Common myeloid progenitor, CD34-positive (primary cell): ENCODE measurements at places on chromosomes 3 and 15.

DNA sequence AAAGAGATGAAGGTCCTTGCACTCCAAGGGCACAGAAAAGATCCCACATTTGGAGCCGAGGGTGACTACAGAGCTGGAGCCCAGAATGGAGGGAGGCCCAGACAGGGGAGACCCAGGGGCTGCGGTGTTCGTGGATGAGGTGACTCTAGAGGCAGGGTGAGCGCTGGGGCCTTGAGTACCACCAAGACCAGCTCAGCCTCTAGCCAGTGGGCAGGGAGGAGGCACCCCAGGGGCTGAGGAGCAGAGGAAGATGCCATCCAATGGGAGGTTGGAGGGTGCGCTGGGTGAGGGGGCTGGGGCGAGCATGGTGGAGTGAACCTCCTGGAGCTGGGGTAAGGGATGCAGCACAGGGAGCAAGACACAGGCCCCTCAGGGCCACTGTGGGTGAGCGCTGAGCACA lies 13.3 kb downstream of the RRP9 start:
- no peak overlapping the region for H3K27ac ChIP-seq
- H3K4me1 ChIP-seq, result no peaks in the 10 kb centered on the region
- H3K36me3 ChIP-seq, result peaks cover 13% of the 10 kb centered on the region

- peaks cover 69% of the 10 kb centered on the region for H3K36me3 ChIP-seq
- no peak overlapping the region for H3K4me3 ChIP-seq
- H3K27me3 ChIP-seq, result no peaks in the 10 kb centered on the region
- no peak overlapping the region for H3K27ac ChIP-seq
- DNase-seq, result no peak
- H3K4me1 ChIP-seq, result no peaks in the 10 kb centered on the region
Observed at GRCh38 chr3:123122525-123123315, 55.9 kb downstream of the PDIA5 start.

DNA sequence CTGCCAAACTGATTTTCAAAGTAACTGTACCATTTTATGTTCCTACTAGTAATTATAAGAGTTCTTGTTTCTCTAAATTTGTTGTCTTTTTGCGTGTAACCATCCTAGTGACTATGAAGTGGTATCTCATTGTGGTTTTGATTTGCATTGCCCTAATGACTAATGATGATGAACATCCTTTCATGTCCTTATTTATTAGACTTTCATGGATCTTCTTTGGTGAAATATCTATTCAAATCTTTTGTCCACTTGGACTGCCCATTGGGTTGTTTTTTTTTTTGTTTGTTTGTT lies 3.6 kb downstream of the OXSR1 start:
- no peaks in the 10 kb centered on the region for H3K27me3 ChIP-seq
- no peak overlapping the region for H3K4me3 ChIP-seq
- H3K4me1 ChIP-seq, result peaks cover 25% of the 10 kb centered on the region

GRCh38 chr15:59013246-59013873 lies 25.9 kb downstream of the RNF111 start:
- no peaks in the 10 kb centered on the region for H3K27me3 ChIP-seq
- H3K27ac ChIP-seq, result no peak overlapping the region
- peaks cover 10% of the 10 kb centered on the region for H3K36me3 ChIP-seq
- DNase-seq, result no peak
- no peak overlapping the region for H3K4me3 ChIP-seq

- H3K4me1 ChIP-seq, result no peaks in the 10 kb centered on the region
- no peaks in the 10 kb centered on the region for H3K36me3 ChIP-seq
- H3K4me3 ChIP-seq, result no peak overlapping the region
- no peak overlapping the region for H3K27ac ChIP-seq
- no peaks in the 10 kb centered on the region for H3K27me3 ChIP-seq
Observed at GRCh38 chr3:196513697-196514349, 1.3 kb downstream of the SMCO1 start.

DNA sequence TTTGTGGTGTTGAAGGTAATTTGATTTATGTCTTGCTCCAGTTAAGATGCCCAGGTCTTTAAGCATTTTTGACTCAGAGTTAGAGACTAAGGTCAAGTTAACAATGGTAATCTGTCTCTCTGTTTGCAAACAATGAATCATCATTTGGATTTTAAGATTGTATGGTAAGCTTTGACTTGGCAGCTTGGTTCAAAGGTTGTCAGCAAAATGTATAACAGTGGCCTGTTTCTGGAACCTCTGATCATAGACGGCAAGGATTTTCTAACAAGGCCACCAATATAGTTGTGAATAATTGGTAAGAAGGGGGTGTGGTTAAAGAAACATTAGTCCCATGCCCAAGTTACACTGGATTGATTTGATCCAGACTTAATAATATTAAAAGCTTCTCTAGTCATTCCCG lies 775.2 kb upstream of the GOLIM4 start:
- DNase-seq, result no peak
- no peaks in the 10 kb centered on the region for H3K4me1 ChIP-seq
- H3K27me3 ChIP-seq, result no peaks in the 10 kb centered on the region
- no peak overlapping the region for H3K4me3 ChIP-seq
- H3K36me3 ChIP-seq, result no peaks in the 10 kb centered on the region
- no peak overlapping the region for H3K27ac ChIP-seq

GRCh38 chr3:105826778-105827634 lies 41.8 kb downstream of the CBLB start:
- no peak overlapping the region for H3K4me3 ChIP-seq
- no peak overlapping the region for H3K27ac ChIP-seq
- no peaks in the 10 kb centered on the region for H3K27me3 ChIP-seq
- DNase-seq, result no peak
- H3K4me1 ChIP-seq, result peaks cover 5% of the 10 kb centered on the region
- peaks cover 4% of the 10 kb centered on the region for H3K36me3 ChIP-seq

DNA sequence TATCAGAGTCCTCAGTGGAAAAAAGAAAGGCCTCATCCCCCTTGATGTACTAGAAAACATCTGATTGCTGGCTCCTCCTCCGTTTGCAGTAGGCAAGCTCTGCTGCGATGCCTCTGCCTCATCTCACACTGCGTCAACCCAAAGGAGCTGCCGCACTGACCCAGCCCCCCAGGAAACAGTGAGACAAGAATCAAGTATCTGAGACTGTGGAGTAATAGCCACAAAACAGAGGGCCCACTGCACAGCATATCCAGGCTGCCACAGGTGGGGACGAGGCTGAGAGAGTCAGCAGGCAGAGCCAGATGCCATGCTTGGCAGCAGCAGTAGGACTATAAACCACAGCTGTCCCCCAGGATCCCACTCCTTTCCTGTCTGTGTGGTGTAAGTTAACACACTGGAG lies 165.9 kb downstream of the STAC start:
- peaks cover 2% of the 10 kb centered on the region for H3K27me3 ChIP-seq
- no peak for DNase-seq
- no peak overlapping the region for H3K27ac ChIP-seq
- H3K4me3 ChIP-seq, result no peak overlapping the region
- H3K36me3 ChIP-seq, result no peaks in the 10 kb centered on the region

- no peaks in the 10 kb centered on the region for H3K27me3 ChIP-seq
- peak overlapping the region; percentile 78 for H3K4me3 ChIP-seq
- DNase-seq, result peak; percentile 95
- H3K4me1 ChIP-seq, result peaks cover 56% of the 10 kb centered on the region
Observed at GRCh38 chr3:129120254-129121004, 1.2 kb downstream of the RAB43 start.

GRCh38 chr3:39332525-39332924 lies 3.0 kb downstream of the CCR8 start:
- no peak overlapping the region for H3K27ac ChIP-seq
- H3K4me1 ChIP-seq, result no peaks in the 10 kb centered on the region
- H3K4me3 ChIP-seq, result no peak overlapping the region
- no peak for DNase-seq
- H3K27me3 ChIP-seq, result peaks cover 1% of the 10 kb centered on the region
- H3K36me3 ChIP-seq, result no peaks in the 10 kb centered on the region

- DNase-seq, result no peak
- peaks cover 37% of the 10 kb centered on the region for H3K4me1 ChIP-seq
- peak overlapping the region; percentile 74 for H3K4me3 ChIP-seq
Observed at GRCh38 chr3:131503320-131503635, 507 bp upstream of the MRPL3 start.

DNA sequence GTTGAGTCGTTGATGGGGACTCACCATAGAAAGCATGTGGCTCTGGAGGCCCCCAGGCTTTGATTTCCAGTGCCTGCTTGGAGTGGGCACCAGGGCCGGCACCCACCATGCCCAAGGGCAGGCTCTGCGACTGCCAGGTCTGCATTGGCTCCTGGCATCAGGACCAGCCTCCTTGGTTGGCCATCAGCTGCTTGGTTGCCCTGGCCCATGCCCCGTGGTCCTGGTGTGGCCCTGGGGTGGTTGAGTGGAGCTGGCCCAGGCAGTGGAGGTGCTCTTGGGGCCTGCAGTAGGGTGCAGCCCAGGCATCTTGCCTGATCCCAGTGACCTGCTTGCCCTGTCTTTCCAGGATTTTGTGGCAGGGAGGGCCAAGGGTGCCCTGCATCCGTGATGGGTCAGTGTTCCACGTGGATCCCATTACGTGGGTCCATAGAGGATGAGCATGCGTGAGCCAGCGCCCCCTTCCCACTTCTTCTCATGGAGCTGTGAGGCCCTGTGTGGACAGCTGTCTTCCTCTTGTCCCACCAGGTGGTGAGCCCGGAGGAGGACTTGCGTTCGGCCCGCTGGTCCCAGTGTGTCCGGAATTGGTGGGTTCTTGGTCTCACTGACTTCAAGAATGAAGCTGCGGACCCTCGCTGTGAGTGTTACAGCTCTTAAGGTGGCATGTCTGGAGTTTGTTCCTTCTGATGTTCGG lies 187.0 kb downstream of the UBE3A start:
- no peaks in the 10 kb centered on the region for H3K36me3 ChIP-seq
- DNase-seq, result no peak
- no peak overlapping the region for H3K4me3 ChIP-seq
- no peaks in the 10 kb centered on the region for H3K4me1 ChIP-seq
- H3K27me3 ChIP-seq, result no peaks in the 10 kb centered on the region

DNA sequence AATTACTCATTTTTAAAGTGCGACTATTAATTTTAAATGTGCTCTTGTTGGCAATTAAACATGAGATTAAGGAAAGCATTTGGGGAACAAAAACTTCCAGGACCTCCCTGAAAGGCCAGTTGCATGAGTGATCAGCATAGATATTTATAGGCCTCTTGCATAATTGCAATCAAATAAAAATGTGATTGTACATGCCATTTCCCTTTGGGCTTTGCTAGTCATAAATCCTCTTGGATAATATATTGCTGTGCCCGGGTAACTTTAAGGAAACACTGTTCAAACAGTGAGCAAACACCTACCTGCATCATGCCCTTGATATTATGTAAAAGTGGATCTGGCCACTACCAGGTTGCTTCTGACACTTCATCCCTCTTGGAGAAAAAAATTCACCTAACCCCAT lies 239.1 kb downstream of the MCTP2 start:
- H3K36me3 ChIP-seq, result peaks cover 24% of the 10 kb centered on the region
- no peak for DNase-seq
- H3K27me3 ChIP-seq, result no peaks in the 10 kb centered on the region
- no peaks in the 10 kb centered on the region for H3K4me1 ChIP-seq
- no peak overlapping the region for H3K4me3 ChIP-seq

DNA sequence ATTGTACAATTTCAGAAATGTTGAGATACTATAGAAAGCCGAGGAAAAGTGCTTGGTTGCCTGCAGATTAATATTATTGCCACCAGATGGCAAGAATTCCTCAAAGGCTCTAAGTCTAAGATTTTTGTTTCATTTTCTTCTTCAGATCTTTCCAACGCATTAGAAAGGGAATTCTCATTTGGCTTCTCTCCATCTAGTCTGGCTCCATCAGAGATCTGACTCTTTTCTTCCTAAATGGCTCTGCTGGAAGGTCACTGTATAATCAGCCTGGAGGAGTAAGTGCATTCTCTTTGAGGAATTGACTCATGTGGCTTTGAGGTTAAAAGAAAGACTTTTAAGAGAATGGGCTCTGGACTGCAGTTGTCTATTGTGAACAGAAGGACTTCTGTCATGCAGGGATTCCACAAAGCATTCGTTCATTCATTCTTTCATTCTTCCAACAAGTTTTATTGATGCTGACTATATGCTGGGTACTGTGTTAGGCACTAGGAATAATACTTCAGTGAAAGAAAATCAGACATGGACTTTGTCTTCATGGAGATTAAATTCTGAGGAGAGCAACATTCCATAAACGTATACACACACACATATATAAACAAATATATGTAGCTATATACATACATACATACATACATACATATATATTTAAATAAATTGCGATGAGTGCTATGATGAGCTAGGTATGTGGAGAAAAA lies 55.3 kb downstream of the SLC28A2 start:
- peaks cover 6% of the 10 kb centered on the region for H3K4me1 ChIP-seq
- H3K27me3 ChIP-seq, result peaks cover 2% of the 10 kb centered on the region
- no peaks in the 10 kb centered on the region for H3K36me3 ChIP-seq
- no peak overlapping the region for H3K4me3 ChIP-seq
- peak; percentile 54 for DNase-seq

DNA sequence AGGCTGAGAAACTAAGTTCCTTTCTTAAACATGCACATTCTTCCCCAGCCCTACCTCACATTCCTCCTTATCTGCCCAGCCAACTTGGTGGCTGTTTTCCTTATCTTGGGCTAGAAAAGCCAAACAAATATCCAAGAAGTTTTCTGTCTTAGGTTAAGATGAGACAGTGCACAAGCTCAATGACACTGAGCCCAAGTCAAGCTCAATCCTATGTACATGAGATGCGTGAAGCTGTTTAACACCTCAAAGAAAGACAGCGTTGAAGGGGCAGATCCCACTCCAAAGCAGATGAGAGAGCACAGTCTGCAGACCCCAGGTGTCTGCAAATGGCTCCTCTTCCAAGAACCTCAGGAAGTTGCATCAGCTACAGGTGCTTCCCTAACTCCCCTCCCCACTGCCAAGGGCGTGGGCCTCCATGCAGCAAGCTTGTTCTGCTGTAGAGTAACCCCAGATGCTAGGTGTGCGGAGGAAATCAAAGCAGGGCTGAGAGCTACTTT lies 16.6 kb downstream of the LRRC2 start:
- no peak for DNase-seq
- peak overlapping the region; percentile 43 for H3K27ac ChIP-seq
- H3K36me3 ChIP-seq, result no peaks in the 10 kb centered on the region
- H3K4me3 ChIP-seq, result no peak overlapping the region

DNA sequence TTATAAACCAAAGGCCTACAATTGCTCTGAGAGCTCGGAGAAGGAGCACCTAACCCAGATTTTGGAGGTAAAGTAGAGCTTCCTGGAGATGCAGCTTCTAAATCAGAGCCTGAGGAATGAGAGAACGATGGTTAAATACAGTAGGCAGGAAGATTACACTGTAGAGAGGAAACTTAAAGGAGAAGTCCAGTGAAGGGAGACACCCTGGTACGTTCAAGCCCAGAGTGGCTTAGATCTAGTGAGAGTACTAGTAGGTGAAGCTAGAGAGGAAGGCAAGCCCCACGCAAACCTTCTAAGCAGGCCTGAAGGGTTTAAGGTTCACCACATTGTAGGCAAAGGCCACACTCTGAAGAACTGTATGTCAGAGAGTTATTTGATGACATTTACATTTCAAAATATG lies 33.4 kb downstream of the SLC49A4 start:
- DNase-seq, result no peak
- no peak overlapping the region for H3K4me3 ChIP-seq
- H3K4me1 ChIP-seq, result no peaks in the 10 kb centered on the region
- H3K36me3 ChIP-seq, result peaks cover 2% of the 10 kb centered on the region
- no peak overlapping the region for H3K27ac ChIP-seq

DNA sequence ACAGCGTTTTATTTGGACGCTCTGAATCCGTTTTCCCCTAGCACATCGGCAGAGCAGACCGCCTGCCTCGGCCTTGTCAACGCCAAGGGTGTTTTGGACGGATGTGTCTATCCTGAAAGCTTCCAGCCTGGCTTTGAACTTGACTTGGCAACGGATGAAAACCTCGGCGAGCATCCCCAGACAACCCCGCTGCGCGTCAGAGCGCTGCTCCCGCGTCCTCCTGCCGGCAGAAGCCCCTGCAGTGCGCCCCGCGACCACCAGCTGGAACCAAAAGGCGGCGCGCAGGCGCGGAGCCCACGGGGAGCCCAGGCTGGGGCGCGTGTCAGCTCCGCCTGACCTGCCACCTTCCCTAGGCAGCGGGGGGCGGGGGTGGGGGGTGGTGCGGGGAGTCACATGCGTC lies 26.2 kb upstream of the ARL8B start:
- H3K27me3 ChIP-seq, result peaks cover 2% of the 10 kb centered on the region
- no peaks in the 10 kb centered on the region for H3K4me1 ChIP-seq
- DNase-seq, result peak; percentile 83
- H3K27ac ChIP-seq, result no peak overlapping the region
